ENCODE measurements at places on chromosomes 13 and 19.
A peak's percentile ranks its signal among the peaks of the same experiment; 100 is the strongest.

- no peak for DNase-seq
These were observed 3.2 kb upstream of the ADAT3 start for GRCh38 chr19:1901940-1902404.

- DNase-seq: no peak
These were observed 13.6 kb upstream of the ICAM3 start for GRCh38 chr19:10352764-10353671.

DNA sequence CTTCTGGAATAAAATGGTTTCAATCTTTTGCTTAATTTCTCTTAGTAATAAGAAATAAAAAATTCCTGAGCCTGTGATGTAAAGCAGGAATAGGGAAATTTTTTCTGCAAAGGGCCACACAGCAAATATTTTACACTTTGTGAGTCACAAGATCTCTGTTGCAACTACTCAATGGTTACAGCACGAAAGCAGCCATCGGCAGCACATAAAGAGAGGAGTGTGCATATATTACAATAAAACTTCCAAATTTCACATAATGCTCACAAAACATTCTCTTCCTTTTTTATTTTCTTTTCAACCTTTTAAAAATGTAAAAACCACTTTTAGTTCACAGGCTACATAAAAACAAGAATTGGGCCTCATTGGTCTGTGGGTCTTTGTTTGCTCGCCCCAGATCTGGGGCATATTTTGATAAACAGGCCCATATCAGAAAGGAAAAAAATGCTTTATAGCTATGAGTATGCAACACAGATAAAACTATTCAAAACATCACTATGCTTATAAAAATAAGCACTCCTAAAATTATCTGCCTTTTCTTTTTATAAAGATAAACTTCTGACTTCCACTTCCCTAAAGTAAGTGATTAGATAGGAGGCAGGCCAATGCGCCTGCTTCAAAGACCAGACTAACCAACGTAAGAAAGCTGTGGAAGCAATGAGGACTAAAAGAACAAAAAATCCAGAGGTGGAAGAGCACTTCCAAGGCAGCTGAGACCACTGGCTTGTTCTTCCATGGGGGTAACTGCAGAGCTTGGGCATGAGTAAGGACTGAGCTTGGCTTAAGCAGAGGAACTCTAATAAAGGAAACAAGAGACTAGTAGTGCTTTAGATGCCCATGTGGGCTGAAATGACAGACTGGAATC, 26.5 kb downstream of the MYCBP2 start:
- no peak for DNase-seq

- peak; percentile 15 for DNase-seq
These were observed 7.8 kb upstream of the LYPD5 start for GRCh38 chr19:43809762-43810696.

- DNase-seq: no peak
These were observed 28.1 kb downstream of the MPND start for GRCh38 chr19:4371247-4372164.

DNA sequence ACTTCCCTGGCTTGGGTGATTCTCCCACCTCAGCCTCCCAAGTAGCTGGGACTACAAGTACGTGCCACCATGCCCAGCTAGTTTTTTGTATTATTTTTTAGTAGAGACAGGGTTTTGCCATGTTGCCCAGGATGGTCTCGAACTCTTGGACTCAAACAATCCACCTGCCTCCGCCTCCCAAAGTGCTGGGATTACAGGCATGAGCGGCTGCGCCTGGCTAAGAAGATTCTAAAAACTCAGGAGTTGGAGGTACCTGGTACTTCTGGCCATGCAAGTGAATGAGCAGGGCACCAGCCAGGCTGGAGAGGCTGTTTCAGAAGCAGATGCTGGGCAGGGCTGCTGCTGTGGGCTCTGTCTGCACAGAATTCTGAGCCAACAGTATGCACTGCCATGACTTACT, 6.1 kb downstream of the MZF1 start:
- no peak for DNase-seq
